ENCODE measurements at places on chromosomes 7 and 10.

GRCh38 chr7:131166066-131166465 is 161.6 kb upstream of the MKLN1 start:
- DNase-seq = no peak

- DNase-seq = no peak
Observed at GRCh38 chr10:31000867-31001266, 30.8 kb downstream of the ZNF438 start.

DNA sequence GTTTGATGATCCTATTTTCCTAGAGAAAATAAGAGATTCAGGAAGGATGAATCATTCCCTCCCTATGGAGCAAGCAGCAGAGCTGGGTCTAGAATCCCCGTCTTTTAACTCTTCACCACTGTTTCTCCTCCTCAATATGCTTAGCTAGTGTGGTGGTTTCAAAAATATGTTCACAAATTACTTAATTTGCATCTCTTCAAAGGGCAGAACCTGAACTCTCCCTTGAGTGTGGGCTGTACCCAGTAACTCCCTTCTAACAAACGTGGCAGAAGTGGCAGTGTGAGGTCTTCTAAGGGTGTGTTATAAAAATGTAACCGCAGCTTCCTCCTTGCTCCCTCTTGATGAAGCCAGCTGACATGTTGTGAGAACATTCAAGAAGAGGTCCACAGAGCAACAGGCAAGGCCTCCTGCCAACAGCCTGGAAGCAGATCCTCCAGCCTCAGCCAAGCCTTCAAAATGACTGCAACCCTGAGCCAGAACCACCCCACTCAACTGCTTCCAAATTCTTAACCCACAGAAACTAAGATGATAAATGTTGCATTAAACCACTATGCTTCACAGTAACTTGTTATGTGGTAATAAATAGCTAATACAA is 36.6 kb downstream of the SRPK2 start:
- DNase-seq = no peak

DNA sequence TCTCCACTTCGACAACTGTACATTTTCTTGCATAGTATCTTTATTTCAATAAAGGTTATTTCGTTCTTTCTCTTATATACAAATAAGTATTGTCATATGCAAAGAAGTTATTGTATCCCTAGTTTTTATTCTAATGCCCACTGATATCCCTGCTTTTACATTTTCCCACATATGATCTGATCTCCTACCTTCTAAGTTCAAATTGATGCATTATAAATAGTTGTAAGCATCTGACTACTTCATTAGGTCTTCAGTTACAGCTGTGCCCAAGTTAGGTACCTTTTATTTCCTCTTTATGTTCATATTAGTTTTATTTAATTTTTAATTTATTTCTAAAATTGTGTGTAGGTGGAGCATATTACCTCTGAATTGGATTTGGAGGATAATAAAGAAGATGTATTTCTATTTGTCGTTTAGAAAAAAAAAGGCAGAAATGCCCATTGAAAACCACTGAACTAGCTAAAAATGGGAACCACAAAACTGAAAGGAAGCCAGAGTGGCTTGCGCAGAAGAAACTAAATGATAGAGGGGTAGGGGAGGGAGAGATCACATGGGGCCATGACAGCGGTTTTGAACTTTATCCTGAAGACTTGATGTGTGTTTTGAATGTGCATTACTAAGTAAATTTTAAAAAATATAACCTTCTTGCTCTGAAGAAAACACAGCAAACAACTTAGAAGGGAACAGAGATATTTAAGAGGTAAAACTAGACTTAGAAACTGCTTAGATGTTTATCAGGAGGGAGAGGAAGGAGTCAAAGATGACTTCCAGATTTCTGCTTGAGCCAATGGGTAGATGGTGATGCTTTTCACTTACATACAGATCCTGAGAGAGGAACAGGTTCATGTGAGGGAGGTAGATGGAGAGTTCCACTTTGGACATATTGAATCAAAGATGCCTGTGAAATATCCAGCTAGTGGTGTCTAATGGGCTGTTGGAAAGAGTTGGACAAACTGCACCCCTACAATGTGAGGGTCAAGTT is 9.3 kb upstream of the ZC3HAV1L start:
- no peak for DNase-seq

- no peak for DNase-seq
Observed at GRCh38 chr7:23234569-23235296, 11.8 kb upstream of the GPNMB start.

- no peak for DNase-seq
Observed at GRCh38 chr7:137287651-137288258, 55.8 kb downstream of the PTN start.

- no peak for DNase-seq
Observed at GRCh38 chr10:67912331-67912946, 28.0 kb downstream of the SIRT1 start.

DNA sequence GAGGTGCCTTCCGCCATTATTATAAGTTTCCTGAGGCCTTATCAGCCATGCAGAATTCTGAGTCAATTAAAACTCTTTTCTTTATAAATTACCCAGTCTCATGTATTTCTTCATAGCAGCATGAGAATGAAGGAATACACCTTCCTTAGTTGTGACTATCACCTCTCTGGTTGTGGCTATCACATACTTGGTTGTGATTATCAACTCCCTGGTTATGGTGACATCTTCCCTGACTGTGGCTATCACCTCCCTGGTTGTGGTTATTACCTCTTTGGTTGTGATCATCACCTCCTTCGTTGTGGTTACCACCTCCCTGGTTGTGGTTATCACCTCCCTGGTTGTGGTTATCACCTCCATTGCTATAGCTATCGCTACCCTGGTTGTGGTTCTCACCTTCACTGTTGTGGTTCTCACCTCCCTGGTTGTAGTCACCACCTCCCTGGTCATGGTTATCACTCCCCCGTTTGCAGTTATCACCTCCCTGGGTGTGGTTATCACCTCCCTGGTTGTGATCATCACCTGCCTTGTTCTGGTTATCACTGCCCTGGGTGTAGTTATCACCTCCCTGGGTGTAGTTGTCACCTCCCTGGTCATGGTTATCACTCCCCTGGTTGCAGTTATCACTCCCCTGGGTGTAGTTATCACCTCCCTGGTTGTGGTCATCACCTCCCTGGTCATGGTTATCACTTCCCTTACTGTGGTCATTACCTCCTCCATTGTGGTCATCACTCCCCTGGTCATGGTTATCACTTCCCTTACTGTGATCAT is 105.9 kb downstream of the GPR26 start:
- DNase-seq = no peak

GRCh38 chr10:90602862-90603610 is 254.8 kb downstream of the HTR7 start:
- DNase-seq = no peak

GRCh38 chr7:111104710-111105109 is 13.8 kb downstream of the LRRN3 start:
- DNase-seq = no peak

DNA sequence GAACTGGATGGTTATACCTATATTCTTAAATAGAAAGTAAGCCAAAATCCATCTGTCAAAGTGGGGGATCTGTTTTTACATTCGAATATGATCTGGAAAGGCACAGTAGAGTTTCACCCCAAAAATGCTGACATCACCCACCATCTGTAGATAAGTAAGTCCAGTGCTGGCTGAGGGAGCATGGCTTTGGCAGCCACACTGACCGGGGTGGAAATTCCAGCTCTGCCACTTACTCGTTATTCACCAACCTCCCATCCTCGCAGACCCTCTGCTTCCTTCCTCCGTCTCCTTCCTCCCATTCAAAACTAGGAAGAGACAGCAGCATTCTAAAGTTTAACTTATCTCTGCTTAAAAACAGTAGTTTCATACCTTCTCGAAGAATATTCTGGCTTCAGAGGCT is 84.9 kb upstream of the GATA3 start:
- no peak for DNase-seq

GRCh38 chr7:78194611-78195010 is 396.0 kb downstream of the PHTF2 start:
- DNase-seq = no peak

DNA sequence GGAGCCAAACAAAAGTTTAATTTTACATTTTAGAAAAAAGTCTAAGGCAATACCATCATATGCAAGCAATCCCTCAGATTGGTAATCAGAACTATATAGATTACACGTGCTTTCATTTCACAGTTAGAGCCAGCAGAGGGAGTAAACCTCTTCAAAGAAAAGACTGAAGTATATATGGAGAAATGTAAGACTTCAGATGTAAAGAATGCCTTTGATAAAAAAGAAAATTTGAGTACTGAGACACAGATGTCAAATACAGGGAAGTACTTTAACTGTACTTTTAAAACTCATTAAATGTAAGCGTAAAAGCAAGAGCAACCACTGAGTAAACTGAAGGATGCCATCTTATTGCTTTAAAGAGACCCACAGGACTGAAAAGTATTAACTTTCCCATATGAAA is 101.4 kb upstream of the FAM133B start:
- DNase-seq = peak; percentile 21

GRCh38 chr7:137658190-137658900 is 188.4 kb downstream of the DGKI start:
- DNase-seq = no peak

GRCh38 chr7:43905956-43906330 is 453 bp downstream of the URGCP start:
- peak; percentile 23 for DNase-seq

GRCh38 chr7:150410131-150410530 is 31.0 kb downstream of the ZNF775 start:
- no peak for DNase-seq

DNA sequence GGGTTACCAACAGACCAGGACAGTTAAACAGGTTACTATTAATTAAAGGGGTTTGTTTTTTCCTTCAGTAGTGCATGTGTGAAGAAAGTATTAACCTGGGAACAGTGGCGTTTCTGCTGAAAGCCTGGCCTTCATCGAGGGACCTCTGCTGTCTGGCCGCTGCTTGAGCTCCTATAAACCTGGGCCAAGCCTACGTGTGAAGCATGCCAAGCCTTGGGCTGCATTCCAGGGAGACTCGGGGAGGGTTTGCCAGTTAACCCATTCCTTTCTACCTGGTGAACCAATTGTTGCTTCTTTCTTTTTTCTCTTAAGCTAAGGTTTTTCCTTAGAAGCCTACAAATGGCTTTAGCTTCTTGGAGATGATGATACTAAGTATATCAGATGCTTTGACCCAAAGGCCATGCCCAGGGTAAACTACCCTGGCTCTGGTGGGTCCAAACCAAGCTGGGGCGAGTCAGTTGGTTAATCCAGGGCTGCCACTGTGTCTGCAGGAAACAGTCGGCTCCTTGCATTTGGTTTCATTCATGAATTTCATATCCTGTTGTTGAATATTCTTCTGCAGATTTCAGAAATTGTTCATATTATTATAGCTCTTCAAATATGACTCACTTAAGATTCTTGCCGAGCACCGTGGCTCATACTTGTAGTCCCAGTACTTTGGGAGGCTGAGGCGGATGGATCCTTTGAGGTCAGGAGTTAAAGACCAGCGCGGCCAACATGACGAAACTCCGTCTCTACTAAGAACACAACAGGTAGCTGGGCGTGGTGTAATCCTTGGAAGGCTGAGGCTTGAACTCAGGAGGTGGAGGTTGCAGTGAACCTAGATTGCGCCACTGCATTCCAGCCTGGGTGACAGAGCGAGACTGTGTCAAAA is 23.8 kb downstream of the PFKP start:
- no peak for DNase-seq

DNA sequence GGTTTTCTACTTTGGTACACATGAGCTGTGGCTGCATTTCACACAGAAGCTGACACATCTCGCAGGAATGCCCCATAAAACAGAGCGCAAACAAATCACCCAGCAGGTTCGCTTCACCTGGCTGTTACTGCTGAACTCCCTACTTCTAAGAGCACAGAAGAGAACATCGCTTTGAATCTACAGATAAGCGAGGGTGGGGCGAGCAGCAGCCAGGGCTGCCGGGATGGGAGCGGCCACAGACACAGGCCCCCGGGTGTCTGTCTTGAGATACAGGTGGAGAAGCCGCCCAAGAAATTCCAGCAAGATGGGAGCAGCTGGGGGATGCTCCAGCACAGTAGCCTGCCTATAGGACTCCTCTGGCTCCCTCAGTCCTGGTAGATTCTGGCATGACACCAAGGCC is 27.4 kb downstream of the OGDHL start:
- DNase-seq = no peak

GRCh38 chr10:109933984-109934565 is 10.8 kb upstream of the XPNPEP1 start:
- DNase-seq = peak; percentile 17

DNA sequence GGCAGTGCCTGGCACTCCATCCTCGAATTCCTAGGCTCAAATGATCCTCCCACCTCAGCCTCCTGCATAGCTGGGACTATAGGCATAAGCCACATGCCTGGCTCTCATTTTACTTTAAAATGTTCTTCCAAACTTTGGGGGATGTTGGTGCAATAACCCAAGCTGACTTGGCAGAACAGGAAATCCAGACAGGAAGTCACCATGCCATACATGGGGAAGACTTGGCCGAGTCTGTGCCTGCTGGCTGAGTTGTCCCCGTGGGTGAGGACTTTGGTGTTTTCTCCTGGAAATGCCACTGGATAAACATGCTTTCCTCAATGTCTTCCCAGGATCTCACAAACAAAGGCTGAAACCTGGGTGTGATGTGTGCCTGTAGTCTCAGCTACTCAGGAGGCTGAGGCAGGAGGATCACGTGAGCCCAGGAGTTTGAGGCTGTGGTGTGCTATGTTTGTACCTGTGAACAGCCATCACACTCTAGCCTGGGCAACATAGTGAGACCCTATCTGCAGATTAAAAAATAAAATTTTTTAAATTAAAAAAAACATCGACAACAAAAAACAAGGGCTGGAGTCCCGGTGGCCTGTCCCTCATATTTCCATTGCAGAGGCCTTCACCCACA is 19.8 kb downstream of the HKDC1 start:
- no peak for DNase-seq

GRCh38 chr10:110356628-110357245 is 52.0 kb upstream of the SMNDC1 start:
- no peak for DNase-seq
